ENCODE measurements at places on chromosomes 16 and 17.

GRCh38 chr17:41737680-41738023, 3.2 kb upstream of the HAP1 start:
- DNase-seq = no peak

DNA sequence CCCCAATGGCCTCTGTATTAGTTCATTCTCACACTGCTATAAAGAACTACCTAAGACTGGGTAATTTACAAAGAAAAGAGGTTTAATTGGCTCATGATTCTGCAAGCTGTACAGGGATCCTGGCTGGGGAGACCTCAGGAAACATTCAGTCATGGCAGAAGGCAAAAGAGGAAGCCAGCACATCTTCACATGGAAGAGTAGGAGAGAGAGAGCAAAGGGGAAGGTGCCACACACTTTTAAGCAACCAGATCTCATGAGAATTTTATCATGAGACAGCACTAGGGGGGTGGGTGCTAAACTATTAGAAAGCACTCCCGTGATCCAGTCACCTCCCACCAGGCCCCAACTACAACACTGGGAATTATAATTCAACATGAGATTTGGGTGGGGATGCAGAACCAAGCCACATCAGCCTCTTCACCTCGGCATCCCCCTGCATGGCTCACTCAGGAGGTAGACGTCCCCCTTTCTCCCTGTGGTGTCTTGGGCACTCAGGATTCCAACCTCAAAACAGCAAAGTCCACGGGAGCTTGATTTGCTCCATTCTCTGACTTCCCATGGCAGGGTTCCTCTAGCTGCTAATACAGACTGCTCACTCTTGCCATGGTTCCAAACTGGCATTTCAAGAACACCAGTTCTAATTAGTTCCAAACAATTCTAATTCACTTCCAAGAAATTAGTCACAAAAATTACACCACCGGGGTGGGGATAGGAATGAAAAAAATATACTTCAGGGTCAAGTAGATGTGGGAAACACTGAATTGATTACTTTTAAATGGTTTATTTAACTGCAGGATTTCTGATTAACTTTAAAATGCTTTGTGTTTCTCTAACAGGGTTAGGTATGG, 203.8 kb upstream of the HSBP1 start:
- DNase-seq = no peak

DNA sequence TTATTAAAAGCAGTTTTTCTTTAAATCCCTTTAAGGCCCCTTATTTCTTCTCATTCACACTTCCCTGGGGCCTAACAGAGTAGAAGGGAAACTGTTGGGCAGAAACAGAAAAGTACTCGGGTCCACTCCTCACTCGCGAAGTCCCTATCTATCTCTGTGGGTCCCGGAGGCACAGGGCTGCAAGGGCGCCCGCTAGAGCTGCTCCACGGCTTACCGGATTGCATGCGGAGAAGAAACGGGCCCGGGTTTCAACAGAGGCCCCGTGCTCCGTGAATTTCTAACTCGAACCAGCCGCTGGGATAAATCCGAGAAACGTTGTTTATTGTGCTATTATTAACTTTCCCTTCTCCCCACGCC, 4.3 kb downstream of the CBLN1 start:
- DNase-seq = no peak

DNA sequence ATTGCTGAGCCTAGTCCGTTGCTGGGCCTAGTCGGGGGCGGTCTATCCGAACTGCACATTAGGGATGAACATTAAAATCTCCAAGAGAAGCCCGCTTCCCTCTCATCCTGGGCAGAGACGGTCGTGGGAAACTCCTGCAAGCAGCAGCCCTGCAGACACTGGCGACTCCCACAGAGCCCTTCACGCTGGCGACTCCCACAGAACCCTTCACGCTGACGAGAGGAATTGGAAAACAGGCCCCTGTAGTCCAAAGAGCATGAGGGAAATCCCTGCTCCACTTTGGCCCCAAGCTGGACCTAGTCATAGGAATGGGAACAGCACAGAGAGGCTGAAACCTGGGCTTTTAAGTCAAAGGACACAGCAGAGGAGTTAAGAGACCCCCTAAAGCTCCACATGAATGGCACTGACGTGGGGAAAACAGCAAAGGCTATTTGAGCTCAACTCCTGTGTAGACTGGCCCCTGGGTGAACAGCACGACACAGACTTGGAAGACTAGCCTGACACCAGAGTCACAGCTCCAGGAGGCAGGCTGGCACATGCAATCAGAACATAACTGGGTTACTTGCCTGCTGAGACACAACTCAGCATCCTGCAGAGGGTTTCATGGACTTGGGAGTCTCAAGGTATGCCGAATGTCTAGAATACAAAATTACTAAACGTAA, 42.2 kb downstream of the WDR45B start:
- DNase-seq = no peak
